ENCODE measurements at places on chromosomes 12 and 14. TPM values are rescaled to one million over a fixed set of nuclear protein-coding genes. Genes with fewer than 3 reads are reported as not detected.

GRCh38 chr12:57204454-57204853, 12.1 kb upstream of the NXPH4 start:
- DNase-seq: no peak

DNA sequence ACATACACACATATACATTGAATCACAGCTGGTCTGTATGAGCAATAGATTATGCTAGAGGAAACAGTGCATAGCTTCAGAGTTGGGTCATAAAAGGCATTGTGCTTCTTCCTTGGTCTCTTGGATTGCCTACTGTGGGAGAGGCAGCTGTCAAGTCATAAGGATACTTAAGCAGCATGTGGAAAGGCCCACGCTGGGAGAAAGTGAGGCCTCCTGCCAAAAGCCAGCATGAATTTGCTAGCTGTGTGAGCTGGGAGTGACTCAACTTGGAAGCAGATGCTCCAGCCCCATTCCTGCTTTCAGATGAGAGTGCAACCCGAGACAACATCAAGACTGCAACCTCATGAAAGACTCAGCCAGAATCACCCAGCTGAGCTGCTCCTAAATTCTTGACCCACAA, 311.9 kb upstream of the TBX3 start:
- no peak for DNase-seq

DNA sequence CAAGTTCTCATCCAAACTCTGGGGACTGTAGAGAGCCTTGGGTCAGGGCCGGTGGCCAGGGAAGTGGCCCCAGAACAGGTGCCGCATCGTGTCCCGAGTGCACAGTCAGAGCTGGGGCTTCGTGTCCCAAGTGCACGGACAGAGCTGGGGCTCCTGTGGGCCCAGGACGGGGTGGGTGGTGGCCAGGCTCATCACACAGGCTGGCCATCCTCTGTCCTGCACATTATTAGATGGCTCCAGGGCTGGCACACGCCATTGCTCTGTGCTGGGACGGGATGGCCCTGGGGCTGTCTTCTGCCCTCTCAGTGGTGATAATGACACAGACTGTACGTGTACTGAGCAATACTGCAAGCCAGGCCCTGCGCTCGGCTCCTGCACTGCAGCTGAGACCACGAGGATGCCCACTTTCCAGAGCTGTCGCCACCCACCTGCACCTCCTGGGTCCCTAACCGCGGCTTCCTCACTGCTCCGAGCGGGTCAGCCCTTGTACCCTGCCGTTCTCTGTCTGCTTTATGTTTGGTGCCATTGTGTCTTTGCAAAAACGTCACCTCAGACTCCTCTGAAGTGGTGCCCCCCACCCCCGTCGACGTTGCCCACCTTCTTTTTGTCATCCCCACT, 1.9 kb downstream of the FBRSL1 start:
- DNase-seq: no peak

- DNase-seq: no peak
These were observed 32.0 kb downstream of the CDK17 start for GRCh38 chr12:96368233-96368632.

DNA sequence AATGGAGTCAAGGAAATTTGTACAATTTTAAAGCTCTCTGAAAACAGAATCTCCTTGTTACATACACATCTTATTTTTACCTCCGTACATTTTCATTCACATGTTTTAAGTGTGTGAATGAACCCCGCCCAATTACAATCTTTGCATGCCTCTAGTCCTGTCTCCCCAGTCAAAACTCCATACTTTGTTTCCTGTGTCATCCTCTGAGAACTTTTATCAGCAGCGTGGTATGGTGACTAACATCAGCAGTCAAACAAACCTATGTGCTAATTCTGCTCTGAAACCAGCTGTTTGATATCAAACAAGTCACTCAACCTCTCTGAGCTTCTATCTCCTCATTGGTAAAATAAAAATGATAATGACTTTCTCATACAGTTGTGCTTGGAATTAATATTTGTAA, 15.8 kb upstream of the ERGIC2 start:
- no peak for DNase-seq

TMEM132C gene
- total RNA-seq: 10.6 TPM

KRT84 gene
- total RNA-seq: not detected

NEUROD4 gene
- total RNA-seq: not detected

All from hepatocyte (in vitro differentiated cells).